ENCODE measurements at places on chromosomes 1 and 21.

DNA sequence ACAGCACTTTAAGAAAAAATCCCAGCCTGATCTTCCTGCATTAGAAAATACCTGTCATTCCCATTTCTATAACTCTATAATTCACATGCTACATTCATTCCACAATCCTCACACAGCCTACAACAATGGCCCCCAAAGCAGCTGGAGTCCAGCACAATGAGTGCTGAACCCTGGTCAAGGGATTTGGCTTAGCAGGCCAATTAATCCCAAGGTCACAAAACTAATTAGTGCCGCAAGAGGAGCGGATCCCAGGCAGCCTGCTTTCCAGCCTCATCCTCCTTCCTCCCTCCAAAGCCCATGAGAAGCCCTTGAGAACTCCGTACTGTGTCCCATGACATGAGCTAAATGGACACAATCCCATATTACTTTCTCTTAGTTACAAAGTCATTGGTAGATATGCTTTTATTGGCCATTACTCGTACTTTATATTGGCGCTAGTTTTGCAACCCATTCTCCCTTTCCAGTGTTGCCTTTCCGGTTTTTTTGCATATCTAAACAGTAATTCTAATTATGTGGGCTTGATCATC, 94.8 kb downstream of the DAB1 start:
- no peak for DNase-seq

GRCh38 chr1:180522213-180522515, 19.8 kb upstream of the ACBD6 start:
- DNase-seq, result no peak

GRCh38 chr1:33710967-33711366, 152.9 kb upstream of the HMGB4 start:
- DNase-seq, result no peak

- DNase-seq, result no peak
These were observed 742.0 kb downstream of the KCNT2 start for GRCh38 chr1:195866091-195866780.

GRCh38 chr1:63534406-63534805, 11.1 kb downstream of the EFCAB7 start:
- no peak for DNase-seq

GRCh38 chr21:41006636-41007035, 159.7 kb upstream of the DSCAM start:
- DNase-seq, result no peak

- peak; percentile 48 for DNase-seq
These were observed 7.0 kb downstream of the LRRC71 start for GRCh38 chr1:156927215-156928042.

DNA sequence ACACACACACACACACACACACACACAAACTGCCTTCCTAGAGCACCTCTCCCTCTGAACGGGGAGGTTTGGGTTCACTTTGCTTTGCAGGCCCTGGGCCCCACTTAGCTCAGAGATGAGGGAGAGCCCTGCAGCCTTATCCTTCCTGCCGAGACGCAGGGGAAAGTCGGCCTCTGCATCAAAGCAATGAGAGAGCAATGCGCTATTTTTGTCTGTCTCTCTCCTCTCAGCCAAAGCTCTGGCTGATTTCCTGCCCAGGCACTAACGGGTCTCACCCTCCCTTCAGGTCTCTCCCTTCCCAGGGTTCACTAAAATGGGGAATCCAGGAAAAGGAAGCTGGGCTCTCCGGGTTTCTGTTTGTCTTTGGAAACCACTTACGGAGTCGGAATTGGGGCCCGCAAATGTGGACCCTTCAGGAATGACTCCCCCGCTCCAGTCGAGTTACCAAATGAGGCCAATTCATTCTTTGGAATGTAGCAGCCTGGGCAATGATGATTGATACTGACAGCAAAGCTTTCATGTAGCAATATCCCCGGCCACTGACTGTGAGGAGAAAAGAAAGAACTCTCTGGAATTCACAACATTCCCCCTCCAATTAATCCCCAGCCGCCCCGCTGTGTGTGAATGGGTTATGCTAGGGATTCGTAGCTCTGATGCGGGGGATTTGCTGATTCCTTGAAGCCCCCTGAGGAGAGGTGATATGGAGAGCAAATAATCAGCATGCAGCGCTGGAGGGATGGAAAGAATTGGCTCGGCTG, 61.5 kb upstream of the WLS start:
- no peak for DNase-seq

GRCh38 chr1:219039017-219039681, 134.5 kb upstream of the LYPLAL1 start:
- no peak for DNase-seq

GRCh38 chr1:32786856-32787255, 30.3 kb downstream of the YARS1 start:
- DNase-seq, result no peak

GRCh38 chr1:159823406-159823805, 3.3 kb upstream of the SLAMF8 start:
- DNase-seq, result no peak

- DNase-seq, result no peak
These were observed 6.0 kb downstream of the POFUT2 start for GRCh38 chr21:45281411-45282282.

GRCh38 chr1:201517631-201518030, 10.7 kb upstream of the CSRP1 start:
- no peak for DNase-seq

DNA sequence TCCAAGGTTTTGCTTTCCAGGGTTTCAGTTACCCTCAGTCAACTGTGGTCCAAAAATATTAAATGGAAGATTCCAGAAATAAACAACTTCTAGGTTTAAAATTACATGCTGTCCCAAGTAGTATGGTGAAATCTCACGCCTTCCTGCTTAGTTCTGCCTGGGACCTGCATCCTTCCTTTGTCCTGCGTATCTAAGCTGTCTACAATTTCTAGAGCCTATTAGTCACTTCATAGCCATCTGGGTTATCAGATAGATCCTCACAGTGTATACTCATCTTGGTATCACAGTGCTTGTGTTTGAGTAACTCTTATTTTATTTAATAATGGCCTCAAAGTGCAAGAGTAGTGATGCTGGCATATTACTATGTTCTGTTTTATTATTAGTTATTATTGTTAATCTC, 157.7 kb downstream of the ROR1 start:
- DNase-seq, result no peak

DNA sequence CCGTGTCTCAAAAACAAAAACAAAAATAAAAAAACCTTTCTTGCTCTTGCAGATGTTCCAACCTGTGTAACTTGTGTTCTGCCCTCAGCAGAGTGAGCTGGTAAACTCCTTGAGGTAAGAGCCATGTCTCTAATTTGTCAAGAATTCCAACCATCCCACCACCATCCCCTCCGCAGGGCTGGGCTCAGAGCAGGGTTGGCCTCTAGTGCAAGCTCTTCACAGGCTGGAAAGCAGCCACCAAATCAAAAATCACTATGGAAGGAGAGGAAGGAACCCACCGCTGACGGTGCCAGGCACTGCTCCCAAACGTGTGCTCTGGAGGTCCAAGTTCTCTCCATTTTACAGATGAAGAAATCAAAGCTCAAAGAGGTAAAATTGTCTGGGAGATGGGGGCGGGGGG, 9.4 kb downstream of the PLEKHA6 start:
- DNase-seq, result no peak

GRCh38 chr1:241998412-241998921, 431 bp downstream of the MAP1LC3C start:
- peak; percentile 4 for DNase-seq

- DNase-seq, result no peak
These were observed 278.9 kb downstream of the TGFB2 start for GRCh38 chr1:218624052-218624451.

- no peak for DNase-seq
These were observed 55.6 kb upstream of the FBXO28 start for GRCh38 chr1:224058303-224058702.

DNA sequence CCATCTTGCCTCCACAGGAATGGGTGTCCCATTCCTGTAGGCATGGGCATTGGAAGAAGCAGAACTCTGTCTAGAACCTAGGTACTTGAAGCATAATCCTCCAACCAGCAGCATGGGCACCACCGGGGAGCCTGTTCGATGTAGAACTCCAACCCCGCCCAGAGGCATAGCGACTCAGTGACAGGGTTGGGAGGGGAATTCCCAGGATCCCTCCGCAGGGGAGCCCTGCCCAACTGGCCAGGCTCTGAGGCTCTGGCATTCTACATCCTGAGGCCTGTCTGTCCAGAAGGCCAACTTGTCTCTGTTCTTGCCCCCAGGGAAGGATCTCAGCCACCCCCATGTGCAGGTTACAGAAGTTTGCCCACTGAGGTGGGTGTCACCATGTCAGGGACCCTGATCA, 38.2 kb downstream of the CACNA1S start:
- no peak for DNase-seq

DNA sequence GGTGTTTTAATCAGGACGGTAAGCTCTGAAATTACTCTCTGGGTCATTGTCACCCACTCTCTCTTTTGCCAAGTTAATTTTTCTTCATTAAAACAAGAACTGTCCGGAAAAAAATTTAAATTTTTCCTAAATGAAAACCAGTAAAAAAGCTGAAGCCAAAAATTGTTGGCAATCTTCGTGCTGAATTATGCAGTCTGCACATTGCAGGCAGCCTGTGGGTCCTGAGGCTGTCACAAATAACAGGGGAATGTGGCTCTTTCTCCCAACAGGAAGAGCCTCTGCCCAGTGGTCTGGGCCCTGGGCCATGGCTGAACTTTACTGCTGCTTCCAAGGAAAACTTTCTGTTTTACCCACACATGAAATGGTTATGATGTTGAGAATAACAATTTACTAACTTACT, 153.9 kb upstream of the SPAG17 start:
- no peak for DNase-seq

- DNase-seq, result no peak
These were observed 19.8 kb downstream of the PLA2G2E start for GRCh38 chr1:19903621-19904020.

GRCh38 chr1:41898191-41898713, 20.5 kb downstream of the HIVEP3 start:
- peak; percentile 42 for DNase-seq

GRCh38 chr1:219657186-219657585, 44.3 kb upstream of the ZC3H11B start:
- no peak for DNase-seq

- DNase-seq, result peak; percentile 55
These were observed 61.8 kb downstream of the ITPKB start for GRCh38 chr1:226677027-226678020.

DNA sequence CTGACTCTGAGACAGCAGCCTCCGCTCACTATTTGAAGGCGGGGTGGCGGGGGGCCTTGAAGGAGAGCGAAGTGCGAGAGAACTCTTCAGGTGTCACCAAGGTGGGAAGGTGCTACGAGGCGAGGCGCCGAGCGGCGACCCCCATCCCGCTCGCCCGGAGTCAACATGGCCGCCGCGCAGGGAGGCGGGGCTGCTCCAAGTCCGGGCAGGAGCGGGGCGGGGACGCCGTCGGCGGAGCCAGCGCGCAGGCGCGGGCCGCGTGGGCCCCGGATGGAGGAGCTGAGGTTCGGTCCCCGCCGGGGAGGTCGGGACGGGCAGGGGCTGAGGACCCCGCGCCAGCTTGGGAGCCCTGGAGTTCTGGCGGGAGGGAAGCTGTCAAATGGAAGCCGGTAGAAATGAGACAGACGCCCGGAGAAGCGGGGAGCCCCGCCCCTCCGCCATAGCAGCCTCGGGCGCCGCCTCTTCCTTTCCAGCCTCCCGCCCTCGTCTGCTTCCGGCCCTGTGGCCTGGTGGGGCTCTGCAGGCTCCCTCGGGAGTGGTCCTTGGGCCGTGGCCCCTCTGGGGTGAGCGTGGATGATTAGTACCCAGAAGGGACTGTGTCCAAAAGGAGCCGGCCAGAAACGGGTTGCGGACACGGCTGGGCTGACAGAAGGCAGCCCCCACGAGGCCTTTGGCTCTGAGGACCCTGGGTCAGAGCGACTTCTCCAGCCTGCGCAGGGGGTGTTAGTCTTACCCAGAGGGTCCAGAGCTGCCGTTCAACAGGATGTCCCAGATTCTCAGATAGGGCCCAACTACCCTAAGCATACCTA, at the start of gene PIGV:
TSS of gene PIGV (plus strand) at position 245 of the 809 bp plus-strand sequence. CDS start 2,866 bp downstream, outside the sequence.
- DNase-seq, result peak; percentile 83

- DNase-seq, result no peak
These were observed 17.6 kb downstream of the DSCAM start for GRCh38 chr21:40829308-40829707.

- DNase-seq, result no peak
These were observed 164.0 kb downstream of the PGBD5 start for GRCh38 chr1:230261928-230262650.

DNA sequence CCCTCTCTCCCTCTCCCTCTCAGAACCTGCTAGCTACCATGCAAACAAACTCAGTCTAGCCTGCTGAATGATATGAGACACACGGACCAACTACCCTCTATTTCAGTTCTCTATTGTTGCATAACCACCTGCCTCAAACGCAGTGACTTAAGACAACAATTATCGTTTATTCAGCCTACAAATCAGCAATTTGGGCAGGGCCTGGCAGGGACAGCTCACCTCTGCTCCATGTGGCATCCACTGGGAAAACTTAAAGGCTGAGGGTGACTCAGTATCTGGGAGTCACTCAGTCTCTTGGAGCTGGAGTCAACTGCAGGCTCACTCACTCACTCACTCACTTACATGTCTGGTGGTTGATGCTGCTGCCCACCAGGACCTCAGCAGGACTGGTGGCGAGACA, 121.3 kb downstream of the SEC16B start:
- DNase-seq, result no peak

- DNase-seq, result no peak
These were observed 20.0 kb downstream of the METTL13 start for GRCh38 chr1:171801487-171801891.

GRCh38 chr1:229076195-229076594, 194.7 kb upstream of the RAB4A start:
- DNase-seq, result no peak
